ENCODE measurements at places on chromosomes 16 and 17. TPM values are rescaled to one million over a fixed set of nuclear protein-coding genes. Genes with fewer than 3 reads are reported as not detected.

DNA sequence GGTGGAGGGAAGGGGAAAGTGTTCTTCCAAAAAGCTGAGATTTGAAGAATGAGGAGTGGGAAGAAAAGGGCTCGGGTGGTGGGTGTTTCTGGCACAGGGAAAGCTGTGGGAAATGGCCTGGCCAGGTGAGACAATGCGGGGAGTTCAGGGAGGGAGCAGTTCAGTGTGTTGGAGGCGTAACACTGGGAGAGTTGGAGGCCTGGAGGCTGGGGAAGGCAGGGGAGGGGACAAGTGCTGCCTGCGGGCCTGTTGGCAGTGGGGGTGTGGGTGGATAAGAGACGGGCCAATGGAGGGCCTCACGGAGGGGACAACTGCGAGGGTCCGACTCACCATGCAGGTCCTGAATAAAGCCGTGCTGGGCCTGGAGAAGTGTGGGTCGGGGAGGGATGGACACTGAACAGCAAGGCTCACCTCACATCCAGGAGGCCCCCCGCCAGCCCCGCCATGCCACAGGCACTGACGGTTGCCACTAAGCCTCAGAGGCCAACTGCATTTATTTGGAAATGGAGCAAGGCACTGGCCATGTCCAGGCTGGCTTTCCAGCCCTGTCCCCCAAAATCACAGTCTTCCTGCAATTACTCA lies 17.8 kb upstream of the KRT19 start:
- H3K4me3 ChIP-seq: no peak overlapping the region
- no peak for DNase-seq
- H3K27me3 ChIP-seq: no peaks in the 10 kb centered on the region
- no peak overlapping the region for H3K27ac ChIP-seq
- H3K36me3 ChIP-seq: no peaks in the 10 kb centered on the region
- H3K4me1 ChIP-seq: peaks cover 14% of the 10 kb centered on the region

DNA sequence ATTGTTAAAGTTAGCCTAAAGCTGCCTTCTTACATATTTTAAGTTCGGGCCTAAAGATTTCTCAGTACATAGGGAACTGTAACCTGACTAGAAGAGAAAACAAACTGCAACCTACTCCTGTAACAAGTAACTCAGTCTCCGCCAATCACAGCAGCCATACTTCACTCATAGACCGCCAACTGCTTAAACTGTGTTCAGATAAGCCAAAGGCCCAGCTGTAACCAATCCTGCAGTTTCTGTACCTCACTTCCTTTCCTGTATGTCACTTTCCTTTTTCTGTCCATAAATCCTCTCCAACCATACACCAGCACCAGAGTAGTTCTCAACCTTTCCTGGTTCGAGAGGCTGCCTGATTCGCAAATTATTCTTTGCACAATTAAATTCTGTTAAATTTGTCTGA lies 41.5 kb downstream of the GLG1 start:
- no peak overlapping the region for H3K27ac ChIP-seq
- H3K4me3 ChIP-seq: no peak overlapping the region
- DNase-seq: no peak
- H3K4me1 ChIP-seq: peaks cover 9% of the 10 kb centered on the region

The MMP25 gene
- total RNA-seq: 12.8 TPM

GRCh38 chr17:46191322-46192188 lies 1.7 kb downstream of the KANSL1 start:
- DNase-seq: no peak
- H3K4me1 ChIP-seq: peaks cover 46% of the 10 kb centered on the region
- H3K36me3 ChIP-seq: no peaks in the 10 kb centered on the region
- peak overlapping the region; percentile 98 for H3K27ac ChIP-seq
- H3K4me3 ChIP-seq: peak overlapping the region; percentile 91

DNA sequence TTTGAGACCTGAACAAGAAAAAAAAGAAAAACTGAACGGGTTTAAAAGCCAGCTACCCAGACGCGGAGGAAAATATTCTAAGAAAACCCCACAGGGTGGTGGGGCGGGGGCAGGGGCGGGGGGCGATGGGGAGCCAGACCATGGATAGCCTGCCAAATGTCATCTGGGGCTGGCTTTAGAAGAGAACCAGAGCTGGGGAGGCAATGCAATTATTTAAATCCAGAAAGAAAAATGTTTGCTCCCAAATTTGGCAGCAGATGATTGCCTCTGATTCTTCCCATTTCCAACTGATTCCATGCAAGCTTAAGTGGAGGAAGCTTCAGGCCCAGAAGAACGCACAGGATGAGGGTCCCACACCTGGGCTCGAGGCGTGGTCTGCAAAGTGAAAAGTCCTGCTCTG lies 34.8 kb downstream of the ZNF423 start:
- no peaks in the 10 kb centered on the region for H3K36me3 ChIP-seq
- no peak for DNase-seq
- no peaks in the 10 kb centered on the region for H3K27me3 ChIP-seq

DNA sequence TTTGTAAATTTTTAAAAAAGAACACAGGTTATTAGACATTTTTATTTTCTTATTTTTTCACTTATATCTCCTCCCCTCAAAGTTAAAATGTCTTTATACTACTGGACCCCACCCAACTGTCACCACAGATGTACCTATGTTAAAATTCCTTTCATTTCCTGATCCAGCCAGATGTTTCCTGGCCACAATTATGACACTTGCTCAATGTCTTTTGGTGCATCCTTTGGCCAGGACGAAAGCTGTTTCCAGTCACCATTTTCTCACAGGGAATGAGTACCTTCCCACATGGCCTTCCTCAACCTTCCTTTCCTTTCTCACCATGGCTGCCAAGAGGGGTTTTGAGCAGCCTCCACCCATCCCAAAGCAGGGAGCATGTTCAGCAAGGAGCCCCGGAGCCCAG lies 365.7 kb upstream of the MAF start:
- H3K27me3 ChIP-seq: no peaks in the 10 kb centered on the region
- no peaks in the 10 kb centered on the region for H3K36me3 ChIP-seq
- no peak for DNase-seq
- H3K27ac ChIP-seq: no peak overlapping the region

DNA sequence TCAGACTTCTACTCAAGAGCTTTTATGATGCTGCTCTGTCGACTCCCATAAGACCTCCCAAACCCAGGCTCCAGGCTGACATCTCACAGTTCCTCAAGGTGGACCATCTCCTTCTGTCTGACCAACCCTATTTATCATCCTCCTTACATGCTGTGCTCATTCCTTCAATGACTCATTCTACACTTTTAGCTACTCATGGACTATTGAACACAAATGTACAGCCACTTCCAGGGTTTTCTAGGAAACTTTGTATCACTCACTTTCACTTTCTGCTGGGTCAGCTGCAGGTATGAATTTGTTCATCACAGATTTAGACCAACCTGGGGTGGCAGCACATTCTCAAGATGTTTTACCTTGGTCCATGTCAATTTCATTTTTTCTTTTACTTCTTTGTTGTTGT lies 162.4 kb upstream of the FAM20A start:
- H3K4me1 ChIP-seq: peaks cover 9% of the 10 kb centered on the region
- H3K27ac ChIP-seq: no peak overlapping the region
- no peaks in the 10 kb centered on the region for H3K27me3 ChIP-seq
- H3K36me3 ChIP-seq: no peaks in the 10 kb centered on the region
- DNase-seq: no peak
- no peak overlapping the region for H3K4me3 ChIP-seq
